Amygdala (tissue), 56 donors: ENCODE measurements at places on chromosomes 7 and 10.

DNA sequence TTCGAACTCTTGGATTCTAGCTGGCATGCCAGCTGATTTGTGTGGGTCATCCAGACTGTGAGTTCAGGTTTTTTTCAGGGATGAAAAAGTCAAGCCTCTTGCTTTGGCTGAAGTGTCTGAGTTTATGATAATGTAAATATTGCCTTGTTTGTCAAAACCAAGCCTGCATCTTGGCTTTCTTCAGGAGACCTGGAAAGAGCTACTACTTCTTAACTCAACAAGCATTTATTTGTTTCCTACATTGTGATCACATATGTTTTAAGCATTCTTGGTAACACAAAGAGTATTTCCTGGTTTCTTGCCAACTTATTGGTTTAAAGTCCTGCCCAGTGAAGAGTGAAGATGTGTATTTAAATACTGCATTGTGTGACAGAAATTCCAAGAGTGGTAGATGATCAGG lies 407.1 kb downstream of the LRMDA start:
- DNase-seq, result no peak

GRCh38 chr7:135166338-135166990 lies 4.0 kb downstream of the CYREN start:
- no peak for DNase-seq

DNA sequence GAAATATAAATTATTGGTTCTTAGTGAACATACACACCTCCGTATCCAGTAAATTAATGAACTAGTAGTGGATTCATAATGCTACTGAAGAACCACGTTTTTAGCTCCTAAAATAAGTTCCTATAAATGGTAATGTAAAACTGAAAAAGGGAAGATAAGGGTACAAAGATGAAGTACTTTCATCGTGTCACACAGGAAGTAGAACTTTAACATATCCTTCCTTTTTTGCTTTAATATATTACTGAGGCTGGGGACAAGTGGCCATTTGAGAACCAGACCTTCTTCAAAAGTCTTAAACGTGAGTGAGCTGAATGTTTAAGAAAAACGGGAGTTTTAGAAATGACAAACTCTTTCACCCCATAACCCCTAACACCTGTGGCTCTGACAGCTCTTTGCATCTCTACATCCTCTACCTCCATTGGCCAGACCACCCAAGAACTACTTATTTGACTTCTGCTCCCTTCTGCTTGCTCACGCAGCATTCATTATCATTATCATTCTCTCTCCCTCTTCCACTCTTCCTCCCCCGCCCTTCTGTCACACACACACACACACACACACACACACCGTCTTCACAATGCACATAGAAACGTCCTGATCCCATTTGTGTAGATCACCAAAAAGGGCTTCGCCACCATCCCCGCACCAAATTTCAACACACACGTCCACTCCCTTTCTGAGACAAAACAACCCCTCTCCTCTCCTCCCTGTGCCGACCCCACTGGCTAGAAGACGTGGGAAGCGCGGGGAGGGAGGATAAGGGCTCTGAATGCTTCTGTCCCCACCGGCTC lies 677 bp downstream of the SKAP2 start:
- DNase-seq, result no peak

DNA sequence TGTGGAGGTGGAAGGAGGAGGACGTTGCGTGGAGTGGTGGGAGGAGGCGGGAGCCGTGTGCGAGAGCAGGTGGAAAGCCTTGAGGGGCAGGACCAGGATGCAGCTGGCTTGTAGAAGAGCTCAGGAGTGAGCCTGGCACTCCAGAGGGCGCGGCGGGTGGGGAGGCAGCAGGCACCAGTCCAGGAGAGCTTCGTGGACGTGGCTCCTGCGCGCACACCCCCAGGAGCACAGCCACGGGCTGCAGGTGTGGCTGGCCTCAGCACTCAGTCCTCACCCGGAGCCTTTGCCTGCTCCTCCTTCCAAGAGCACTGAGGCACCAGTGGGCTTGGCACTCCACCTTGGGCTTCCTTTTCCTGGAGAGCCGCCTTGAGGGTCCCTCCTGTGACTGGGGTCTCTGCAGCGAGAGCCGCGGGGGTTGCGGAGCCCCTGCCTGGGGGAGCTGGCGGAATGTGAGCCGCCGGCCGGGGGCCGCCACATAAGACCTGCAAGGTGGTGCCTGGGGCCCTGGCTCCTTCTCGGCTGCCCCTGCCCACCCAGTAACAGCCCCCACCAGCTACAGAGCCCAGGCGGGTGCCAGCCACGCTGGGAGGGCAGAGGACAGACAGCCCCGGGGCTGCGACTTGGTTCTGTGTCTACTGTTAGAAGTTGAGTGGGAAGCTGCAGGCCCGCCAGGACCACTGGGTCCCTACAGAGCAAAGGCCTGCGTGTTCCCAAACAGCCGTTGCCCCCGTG lies 11.1 kb downstream of the MAFK start:
- DNase-seq, result no peak

DNA sequence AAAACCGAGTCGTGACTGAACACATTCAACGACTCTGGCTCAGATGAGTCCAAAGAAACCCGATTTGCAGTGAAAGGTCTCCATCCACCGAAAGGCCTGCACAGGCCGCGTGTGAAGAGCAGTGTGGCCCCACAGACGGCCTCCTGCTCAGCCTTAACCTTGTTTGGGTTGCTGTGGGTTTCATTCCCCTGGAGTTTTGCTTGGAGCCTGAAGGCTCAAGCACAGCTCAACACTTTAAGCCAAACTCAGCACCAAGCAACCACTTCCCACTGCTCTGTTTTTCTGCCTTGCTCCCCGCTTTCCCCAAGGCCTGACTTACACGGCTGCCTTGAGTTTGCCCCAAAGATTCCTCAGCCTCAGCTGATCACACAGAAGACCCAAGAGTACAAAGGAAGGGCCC lies 398.2 kb upstream of the NFE2L3 start:
- DNase-seq, result no peak

GRCh38 chr10:75553550-75553949 lies 122.1 kb downstream of the LRMDA start:
- no peak for DNase-seq

DNA sequence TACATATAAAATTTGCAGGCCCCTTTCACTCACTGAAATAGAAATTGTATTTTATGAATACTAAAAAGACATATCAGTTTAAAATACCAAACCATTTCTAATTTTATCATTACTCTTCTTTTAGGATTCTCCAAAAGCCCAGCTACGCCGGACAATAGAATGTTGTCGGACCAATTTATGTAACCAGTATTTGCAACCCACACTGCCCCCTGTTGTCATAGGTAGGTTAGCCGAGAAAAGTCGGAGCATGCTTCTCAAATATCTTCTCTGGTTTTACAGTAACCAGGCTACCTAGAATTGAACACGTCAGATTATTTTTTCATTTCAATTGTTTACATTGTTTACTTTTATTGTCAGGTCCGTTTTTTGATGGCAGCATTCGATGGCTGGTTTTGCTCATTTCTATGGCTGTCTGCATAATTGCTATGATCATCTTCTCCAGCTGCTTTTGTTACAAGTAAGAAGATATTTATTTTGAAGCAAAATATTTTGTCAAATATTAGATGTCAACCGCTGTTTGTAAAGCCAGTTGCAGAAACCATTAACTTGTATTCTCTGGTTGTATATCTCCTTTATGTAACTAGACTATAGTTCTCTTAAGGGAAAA lies 57.6 kb downstream of the MMRN2 start:
- DNase-seq, result peak; percentile 59

- DNase-seq, result no peak
Measured at GRCh38 chr7:156475666-156476065, 164.9 kb upstream of the RNF32 start.

GRCh38 chr7:139367438-139368155 lies 7.9 kb downstream of the LUC7L2 start:
- DNase-seq, result no peak

- DNase-seq, result no peak
Measured at GRCh38 chr10:27380929-27381358, 123.2 kb upstream of the RAB18 start.

DNA sequence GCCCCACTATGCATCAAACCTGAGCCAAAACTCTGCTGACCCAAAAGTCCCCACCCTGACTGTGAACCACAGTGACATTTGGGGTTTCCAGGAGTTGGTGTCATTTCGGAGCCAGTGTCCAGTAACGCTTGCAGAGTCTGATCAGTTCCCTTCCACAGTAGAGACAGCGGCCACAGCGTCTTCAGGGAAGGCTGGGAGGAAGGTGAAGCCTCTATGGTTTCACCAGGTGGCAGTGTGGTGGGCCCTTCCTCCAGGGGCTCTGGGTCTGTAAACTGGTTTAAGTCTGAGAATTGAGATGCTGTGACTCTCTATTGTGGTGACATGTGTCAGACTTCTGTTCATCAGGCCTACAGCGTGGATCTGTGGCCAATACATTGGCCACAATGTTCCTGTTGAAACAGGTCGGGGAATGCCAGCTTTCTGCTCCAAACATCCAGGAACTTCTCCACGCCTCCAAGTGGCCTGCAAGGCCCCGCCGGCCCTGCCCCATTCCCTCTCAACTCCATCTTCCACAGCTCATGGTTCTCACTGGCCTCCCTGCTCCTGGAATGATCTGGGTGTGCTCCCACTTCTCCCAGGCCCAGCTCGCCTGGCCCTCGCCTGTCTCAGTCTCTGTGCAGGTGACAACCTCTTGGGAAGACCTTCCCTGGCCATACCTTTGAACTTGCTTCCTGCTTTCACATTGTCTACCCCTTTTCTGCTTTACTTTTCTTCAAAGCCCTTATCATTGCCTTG lies 124.5 kb upstream of the FAM20C start:
- DNase-seq, result no peak
